ENCODE measurements at places on chromosomes 11 and 22.
A peak's percentile ranks its signal among the peaks of the same experiment; 100 is the strongest.

- DNase-seq: no peak
These were observed 6.3 kb upstream of the NDUFC2 start for GRCh38 chr11:78085972-78086371.

GRCh38 chr11:119533921-119534736 is 111.2 kb upstream of the THY1 start:
- DNase-seq: peak; percentile 19

GRCh38 chr11:12024254-12024926 is 16.0 kb upstream of the DKK3 start:
- no peak for DNase-seq

DNA sequence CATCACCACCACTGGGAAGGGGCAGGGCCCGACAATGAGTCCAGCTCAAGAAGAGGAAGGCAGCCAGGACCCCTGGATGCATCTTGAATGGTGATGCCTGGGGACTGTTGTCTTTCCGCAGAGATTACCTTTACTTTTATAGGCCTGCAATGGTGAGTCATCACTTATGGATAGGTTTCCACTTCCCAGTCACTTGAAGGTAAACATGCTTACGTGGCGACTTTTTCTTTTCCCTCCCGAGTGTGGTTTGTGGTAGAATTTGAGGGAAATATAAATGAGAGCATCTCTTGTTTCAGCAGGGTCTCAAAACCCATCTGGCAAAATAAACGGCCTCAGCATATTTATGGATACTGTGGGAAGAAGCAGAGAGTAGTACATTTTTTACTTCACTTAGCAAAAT is at the start of gene MMP13:
MMP13 (minus strand) TSS at position 109 of the 400 bp plus-strand sequence; CDS start at position 82, 27 bp downstream.
- DNase-seq: no peak

- DNase-seq: no peak
These were observed 205.1 kb downstream of the NXPE2 start for GRCh38 chr11:114883472-114883871.

DNA sequence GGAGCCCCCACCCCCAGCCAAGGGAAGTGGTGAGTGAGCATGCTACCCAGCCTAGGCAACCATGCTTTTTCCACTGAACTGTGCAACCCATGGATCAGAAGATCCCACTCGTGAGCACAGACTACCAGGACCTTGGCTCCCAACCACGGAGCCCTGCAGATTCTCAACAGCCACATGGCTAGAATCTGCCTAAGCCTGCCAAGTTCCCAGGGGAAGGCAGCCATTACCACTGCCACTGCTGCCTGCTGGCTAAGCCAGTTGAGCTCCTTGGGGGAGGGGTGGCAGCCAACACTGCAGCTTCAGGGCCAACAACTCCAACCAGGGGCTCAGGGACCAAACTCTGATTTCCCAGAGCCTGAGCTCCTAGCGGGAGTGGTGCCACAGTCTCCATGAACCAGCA is 195.8 kb downstream of the DLG2 start:
- no peak for DNase-seq

DNA sequence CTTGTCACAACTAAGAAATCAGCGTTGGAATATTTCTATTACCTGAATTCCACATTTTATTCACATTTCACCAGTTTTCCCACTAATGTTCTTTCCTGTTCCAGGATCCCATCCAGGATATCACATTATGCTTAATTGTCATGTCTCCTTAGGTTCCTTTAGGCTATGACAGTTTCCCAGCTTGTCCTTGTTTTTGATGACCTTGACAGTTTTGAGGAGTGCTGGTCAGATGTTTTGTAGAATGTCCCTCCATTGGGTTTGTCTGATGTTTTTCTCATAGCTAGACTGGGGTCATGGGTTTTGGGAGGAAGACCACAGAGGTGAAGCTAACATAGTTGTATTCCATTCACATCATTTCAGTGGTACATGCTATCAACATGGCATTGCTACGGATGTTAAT is 80.8 kb upstream of the HEPHL1 start:
- no peak for DNase-seq

- DNase-seq: no peak
These were observed 4.4 kb downstream of the A4GALT start for GRCh38 chr22:42716221-42716620.

- no peak for DNase-seq
These were observed 24.2 kb upstream of the PPP6R3 start for GRCh38 chr11:68436162-68436888.

DNA sequence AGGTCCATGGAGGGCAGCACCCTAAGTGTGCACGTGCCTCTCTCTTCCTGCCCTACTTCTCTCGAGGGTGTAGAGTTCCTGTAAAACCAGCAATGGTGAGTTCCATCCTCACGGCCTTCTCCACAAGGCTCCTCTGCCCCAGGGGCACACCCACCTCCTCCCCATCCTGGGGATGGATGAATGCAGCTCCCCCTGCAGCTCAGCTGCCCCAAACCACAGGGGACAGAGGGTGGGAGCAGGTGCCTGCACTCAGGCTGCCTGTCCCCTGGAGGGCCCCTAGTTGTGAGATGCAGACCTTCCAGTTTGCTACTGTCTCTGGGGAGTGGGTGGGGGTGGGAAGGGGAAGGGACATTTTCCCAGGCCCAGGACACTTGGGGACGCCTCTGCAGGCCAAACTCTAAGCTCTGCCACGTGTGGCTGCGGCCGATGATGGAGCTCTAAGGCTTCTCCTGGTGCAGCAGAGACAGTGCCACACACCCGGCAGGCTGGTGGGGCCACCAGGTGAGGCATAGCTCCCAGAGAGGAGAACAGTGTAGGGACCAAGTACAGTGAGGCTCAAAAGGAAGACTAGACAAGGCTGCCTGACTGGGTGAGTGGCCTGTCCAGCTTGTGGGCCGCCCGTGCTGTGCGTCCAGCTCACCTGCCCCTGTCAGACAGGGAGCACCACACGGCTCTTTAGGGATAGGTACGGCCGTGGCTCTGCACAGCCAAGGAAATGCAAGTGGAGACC is 540.9 kb downstream of the TBC1D22A start:
- no peak for DNase-seq

- DNase-seq: no peak
These were observed 6.1 kb downstream of the SLC25A1 start for GRCh38 chr22:19172213-19173046.

DNA sequence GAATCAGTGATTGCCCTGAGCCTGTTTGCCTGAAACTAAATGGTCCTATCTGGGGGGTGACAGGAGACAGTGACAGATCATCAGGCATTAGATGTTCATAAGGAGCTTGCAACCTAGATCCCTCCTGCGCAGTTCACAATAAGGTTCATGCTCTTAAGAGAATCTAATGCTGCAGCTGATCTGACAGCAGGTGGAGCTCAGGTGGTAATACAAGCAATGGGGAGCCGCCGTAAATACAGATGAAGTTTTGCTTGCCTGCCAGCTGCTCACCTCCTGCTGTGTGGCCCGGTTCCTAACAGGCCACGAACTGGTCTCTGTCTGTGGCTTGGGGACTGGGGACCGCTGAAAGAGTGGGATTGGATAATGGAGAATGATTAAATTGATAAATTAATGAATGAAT is 14.0 kb downstream of the NOX4 start:
- no peak for DNase-seq

DNA sequence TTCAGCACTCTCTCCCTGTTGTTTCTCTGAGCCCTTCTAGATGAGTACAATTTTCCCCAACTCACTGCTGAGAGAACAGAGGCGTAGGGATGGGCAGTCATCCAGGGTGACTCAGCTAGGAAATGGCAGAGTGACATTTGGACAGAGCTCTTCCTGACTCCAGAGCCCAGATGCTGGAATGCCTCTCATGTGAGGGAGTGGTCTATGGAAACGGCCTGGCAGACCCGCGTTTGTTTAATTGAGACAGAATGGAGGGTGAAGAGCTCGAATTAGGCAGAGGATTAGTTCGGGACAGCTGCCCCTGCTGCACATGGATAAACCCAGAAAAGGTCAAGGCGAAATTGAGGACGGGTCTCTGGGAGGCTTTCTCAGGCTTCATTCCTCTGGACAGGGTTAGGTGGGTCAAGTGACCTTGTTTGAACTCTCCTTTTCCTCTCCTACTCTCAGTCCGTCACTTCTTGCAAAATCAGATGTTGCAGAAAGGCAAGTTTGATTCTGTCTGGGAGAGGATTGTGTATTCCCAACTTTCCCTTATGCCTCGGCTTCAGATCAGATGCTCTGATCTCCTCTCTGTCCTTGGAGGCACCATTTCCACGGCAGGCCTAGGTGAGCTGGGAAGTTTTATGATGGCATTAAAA is 7.6 kb upstream of the LMO2 start:
- DNase-seq: no peak

GRCh38 chr22:49620003-49620556 is 207.6 kb downstream of the BRD1 start:
- DNase-seq: no peak

GRCh38 chr22:31179345-31179744 is 19.4 kb downstream of the RNF185 start:
- DNase-seq: no peak

GRCh38 chr11:75946531-75947530 is 131.8 kb downstream of the UVRAG start:
- DNase-seq: no peak

- no peak for DNase-seq
These were observed 88.0 kb upstream of the KCNQ1OT1 start for GRCh38 chr11:2787816-2788167.

DNA sequence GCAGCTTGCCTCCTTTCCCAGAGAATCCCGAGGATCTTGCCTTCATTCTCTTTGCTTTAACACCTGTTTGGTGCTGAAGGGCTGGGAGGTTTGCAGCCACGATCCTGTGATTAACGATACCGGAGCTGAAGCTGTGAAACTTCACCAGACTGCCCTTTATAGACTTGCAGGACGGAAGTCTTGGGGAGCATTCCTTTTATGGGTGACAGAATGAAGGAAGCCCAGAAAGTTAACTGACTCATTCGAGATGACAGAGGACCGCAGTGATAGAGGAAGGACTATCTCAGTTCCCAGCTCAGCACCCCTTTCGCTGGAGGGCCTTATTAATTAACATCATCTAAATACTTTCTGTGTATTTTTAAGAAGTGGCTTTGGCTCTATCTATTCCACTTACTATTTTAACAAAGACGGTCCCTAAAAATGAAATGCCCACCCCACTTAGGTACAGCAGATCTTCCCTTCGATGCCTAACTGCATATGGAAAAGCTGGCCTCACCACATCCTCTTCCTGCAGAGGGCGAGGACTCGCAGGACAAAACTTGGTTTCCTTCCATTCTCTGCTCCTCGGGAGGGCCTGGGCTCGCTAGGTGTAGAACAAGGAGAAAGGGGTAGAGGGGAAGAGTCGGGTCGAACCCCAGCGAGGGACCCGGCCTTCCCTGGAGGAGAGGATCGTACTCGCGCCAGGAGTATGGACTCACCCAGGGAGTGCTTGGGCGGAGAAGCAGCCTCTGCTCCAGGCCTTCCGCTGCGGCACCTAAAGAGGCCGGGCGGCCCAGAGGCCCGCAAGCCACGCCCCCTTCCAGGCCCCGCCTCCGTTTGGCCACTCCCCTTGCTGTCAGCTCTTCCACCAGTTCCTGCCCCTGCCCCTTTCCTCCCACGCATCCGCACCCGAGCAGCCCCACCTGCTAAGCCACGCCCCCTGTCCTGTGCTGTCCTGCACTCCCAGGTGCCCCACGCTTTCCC is 30.7 kb upstream of the USP47 start:
- no peak for DNase-seq

DNA sequence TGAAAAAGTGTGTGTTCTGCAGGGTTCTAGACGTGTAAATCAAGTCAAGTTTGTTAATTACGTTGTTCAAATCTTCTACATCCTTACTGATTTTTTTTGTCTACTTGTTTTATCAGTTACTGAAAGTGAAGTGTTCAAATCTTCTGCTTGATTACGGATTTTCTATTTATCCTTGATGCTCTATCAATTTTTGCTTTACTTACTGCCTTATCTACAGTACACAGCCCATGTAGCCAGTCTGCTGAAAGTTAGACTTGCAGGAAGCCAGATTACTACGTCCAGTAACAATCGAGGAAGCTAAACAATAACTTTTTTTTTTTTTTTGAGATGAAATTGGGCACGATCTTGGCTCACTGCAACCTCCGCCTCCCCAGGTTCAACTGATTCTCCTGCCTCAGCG is 15.6 kb upstream of the C11orf24 start:
- DNase-seq: no peak

DNA sequence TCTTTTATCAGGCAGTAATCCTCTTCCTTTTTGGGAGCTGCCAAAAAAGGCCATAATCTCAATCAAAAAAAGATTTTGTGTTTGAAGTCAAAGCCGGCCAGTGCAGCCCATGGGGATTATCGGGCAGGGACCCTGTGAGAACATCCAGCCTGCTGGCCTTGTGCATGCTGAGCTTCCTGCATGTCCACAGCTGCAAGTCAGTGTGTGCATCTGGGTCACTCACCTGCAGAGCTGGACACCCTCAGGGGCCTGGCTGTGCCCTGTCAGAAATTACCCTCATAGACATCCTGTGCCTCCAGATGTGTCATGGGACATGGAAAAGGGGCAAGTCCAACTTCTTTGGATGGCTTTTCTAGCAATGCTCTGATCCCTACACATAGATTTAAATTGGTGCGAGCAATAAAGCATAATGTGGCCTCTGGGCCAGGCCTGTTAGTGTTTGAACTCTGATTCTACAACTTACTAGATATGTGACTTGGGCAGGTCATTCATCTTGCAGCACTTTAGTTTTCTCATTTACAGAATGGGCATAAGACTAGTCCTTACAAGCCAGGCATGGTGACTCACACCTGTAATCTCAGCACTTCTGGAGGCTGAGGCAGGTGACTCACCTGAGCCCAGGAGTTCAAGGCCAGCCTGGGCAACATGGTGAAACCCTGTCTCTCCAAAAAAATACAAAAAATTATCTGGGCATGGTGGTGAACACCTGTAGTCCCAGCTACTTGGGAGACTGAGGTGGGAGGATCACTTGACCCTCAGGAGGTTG is 81.6 kb upstream of the LARGE1 start:
- no peak for DNase-seq

GRCh38 chr22:35051013-35051535 is 14.9 kb upstream of the ISX start:
- DNase-seq: no peak

- DNase-seq: no peak
These were observed 118.7 kb downstream of the BBOX1 start for GRCh38 chr11:27159335-27159679.

- DNase-seq: no peak
These were observed 13.0 kb upstream of the BCL9L start for GRCh38 chr11:118938491-118939403.

DNA sequence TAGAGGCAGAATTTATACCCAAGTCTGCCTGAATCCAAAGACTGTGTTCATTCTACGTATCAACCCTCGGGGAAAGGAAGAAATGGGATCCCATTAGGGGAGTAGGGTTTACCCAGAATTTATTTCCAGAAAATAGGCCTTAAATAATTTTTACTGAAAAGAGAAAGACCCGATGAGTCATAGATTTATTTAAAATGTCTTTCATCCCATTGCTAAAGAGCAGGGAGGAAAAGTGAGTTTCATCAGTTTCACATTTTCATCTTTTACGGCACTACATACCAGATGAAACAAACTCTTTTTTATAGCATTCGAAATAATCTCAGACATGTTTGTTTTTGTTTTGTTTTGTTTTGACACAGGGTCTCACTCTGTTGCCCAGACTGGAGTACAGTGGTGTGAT is 31.3 kb downstream of the SLC1A2 start:
- no peak for DNase-seq

- no peak for DNase-seq
These were observed 88.6 kb downstream of the ST3GAL4 start for GRCh38 chr11:126444072-126444471.
